HepG2 (cell line): ENCODE measurements at places on chromosomes 4 and X. TPM values are rescaled to one million over a fixed set of nuclear protein-coding genes. Genes with fewer than 3 reads are reported as not detected.
A peak's percentile ranks its signal among the peaks of the same experiment; 100 is the strongest.

DNA sequence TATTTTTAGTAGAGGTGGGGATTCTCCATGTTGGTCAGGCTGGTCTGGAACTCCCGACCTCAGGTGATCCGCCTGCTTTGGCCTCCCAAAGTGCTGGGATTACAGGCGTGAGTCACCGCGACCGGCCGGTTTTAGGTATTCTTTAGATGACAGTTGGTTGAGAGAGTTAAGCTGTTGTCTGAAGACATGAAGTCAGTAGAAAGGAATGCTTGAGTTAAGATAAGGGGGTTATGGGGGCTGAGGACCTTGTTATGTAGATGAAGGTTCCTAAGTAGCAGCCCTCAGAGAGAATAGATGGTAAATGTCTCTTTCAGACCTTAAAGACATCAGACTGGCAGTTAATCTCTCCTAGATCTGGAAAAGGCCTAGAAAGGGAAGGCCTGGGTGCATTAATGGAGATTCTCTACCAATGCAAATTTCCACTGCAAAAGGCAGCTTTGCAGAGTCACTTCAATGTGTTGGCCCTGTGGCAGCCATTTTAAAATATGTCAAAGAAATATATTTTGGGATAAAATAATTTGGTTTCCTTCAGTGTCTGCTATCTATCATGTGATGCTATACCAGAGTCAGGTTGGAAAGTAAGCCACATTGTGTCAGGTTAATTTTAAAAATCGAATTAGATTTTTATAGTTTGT, 6.4 kb upstream of the ZNF674 start:
- H3K27ac ChIP-seq = no peak overlapping the region
- DNase-seq = no peak
- H3K36me3 ChIP-seq = no peaks in the 10 kb centered on the region
- peaks cover 9% of the 10 kb centered on the region for H3K4me1 ChIP-seq
- H3K27me3 ChIP-seq = no peaks in the 10 kb centered on the region

The PPEF2 gene
- not detected in 2 replicates for total RNA-seq

- DNase-seq = no peak
- peaks cover 5% of the 10 kb centered on the region for H3K27me3 ChIP-seq
- no peak overlapping the region; the same call in 1 of the 2 replicates for H3K4me3 ChIP-seq
- 0 out of 2 replicates have a peak, but pooled peaks cover 8% of the 10 kb centered on the region for H3K4me1 ChIP-seq
- H3K27ac ChIP-seq = no peak overlapping the region
Observed at GRCh38 chr4:25863831-25864418, 1.1 kb upstream of the SEL1L3 start.

The TASL gene
- total RNA-seq = not detected in 2 replicates

GRCh38 chr4:79682801-79683530, 274.9 kb upstream of the GK2 start:
- H3K27me3 ChIP-seq = no peaks in the 10 kb centered on the region
- H3K4me3 ChIP-seq = no peak overlapping the region
- H3K27ac ChIP-seq = no peak overlapping the region
- no peaks in the 10 kb centered on the region for H3K4me1 ChIP-seq
- no peaks in the 10 kb centered on the region for H3K36me3 ChIP-seq
- no peak for DNase-seq

The ESX1 gene
- not detected in 2 replicates for total RNA-seq

GRCh38 chrX:101377547-101377946, 8.4 kb downstream of the BTK start:
- no peaks in the 10 kb centered on the region for H3K36me3 ChIP-seq
- no peak overlapping the region for H3K27ac ChIP-seq
- H3K4me3 ChIP-seq = no peak overlapping the region
- H3K4me1 ChIP-seq = no peaks in the 10 kb centered on the region
- no peaks in the 10 kb centered on the region for H3K27me3 ChIP-seq
- DNase-seq = no peak

- H3K27me3 ChIP-seq = no peaks in the 10 kb centered on the region; the same call in none of the 2 replicates
- H3K27ac ChIP-seq = no peak overlapping the region
- H3K36me3 ChIP-seq = no peaks in the 10 kb centered on the region
- no peak overlapping the region for H3K4me3 ChIP-seq
- H3K4me1 ChIP-seq = no peaks in the 10 kb centered on the region
- no peak for DNase-seq
Observed at GRCh38 chr4:176303938-176304337, 15.8 kb upstream of the SPCS3 start.

- no peaks in the 10 kb centered on the region for H3K4me1 ChIP-seq
- H3K27me3 ChIP-seq = no peaks in the 10 kb centered on the region
- DNase-seq = no peak
- H3K36me3 ChIP-seq = peaks cover 14% of the 10 kb centered on the region
Observed at GRCh38 chr4:77954690-77955089, 92.1 kb downstream of the MRPL1 start.

GRCh38 chr4:142959173-142959572, 113.1 kb upstream of the INPP4B start:
- no peaks in the 10 kb centered on the region for H3K4me1 ChIP-seq
- H3K36me3 ChIP-seq = no peaks in the 10 kb centered on the region
- no peak for DNase-seq
- no peak overlapping the region for H3K4me3 ChIP-seq
- no peaks in the 10 kb centered on the region for H3K27me3 ChIP-seq
- no peak overlapping the region for H3K27ac ChIP-seq

DNA sequence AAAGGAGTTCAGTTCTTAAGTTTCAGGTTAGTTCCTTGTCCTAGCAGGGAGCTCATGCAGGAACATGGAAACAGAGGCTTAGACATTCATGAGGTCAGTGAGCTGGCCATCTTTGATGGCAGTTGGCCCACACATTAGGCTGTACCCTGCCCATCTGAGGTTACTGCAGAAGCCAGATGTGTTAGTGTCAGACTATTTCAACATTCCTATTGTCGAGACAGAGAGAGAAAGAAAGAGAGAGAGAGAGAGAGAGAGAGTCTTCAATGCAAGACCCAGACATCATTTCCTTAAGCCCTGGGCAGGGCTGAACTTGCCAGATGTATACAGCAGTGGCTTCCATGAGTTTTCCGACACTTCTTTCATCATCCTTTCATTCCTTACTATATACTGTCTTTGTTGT, 91.3 kb downstream of the PPP1R2C start:
- no peak overlapping the region for H3K4me3 ChIP-seq
- no peak overlapping the region for H3K27ac ChIP-seq
- no peak for DNase-seq
- no peaks in the 10 kb centered on the region for H3K36me3 ChIP-seq
- H3K4me1 ChIP-seq = no peaks in the 10 kb centered on the region

GRCh38 chrX:41293269-41293668, 40.7 kb upstream of the DDX3X start:
- H3K36me3 ChIP-seq = no peaks in the 10 kb centered on the region
- H3K4me1 ChIP-seq = 0 out of 2 replicates have a peak, but pooled peaks cover 3% of the 10 kb centered on the region
- no peaks in the 10 kb centered on the region for H3K27me3 ChIP-seq
- peak; percentile 11 for DNase-seq
- H3K4me3 ChIP-seq = no peak overlapping the region
- no peak overlapping the region for H3K27ac ChIP-seq

- H3K4me3 ChIP-seq = no peak overlapping the region
- H3K36me3 ChIP-seq = no peaks in the 10 kb centered on the region
- no peaks in the 10 kb centered on the region for H3K27me3 ChIP-seq
- DNase-seq = no peak
Observed at GRCh38 chr4:77393996-77394395, 211.6 kb upstream of the CXCL13 start.

DNA sequence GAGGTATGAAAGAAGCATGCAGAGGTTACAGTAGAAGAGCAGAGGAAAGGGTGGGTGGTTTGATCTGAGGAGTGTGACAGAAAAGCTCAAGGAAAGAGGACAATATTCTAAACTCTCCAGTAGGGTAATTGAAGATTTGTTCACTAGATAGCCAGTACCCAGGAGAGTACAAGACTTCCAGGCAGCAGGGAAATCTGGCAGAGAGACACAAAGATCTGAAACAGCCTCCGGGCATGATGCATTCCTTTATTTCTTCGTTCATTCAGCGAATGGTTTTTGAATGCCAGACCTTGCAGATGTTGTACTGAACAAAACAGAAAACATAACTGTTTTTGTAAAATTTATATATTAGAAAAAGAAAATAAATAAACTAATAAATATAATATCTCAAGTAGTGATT, 766.6 kb downstream of the FAT4 start:
- no peak overlapping the region for H3K27ac ChIP-seq
- no peak overlapping the region for H3K4me3 ChIP-seq
- H3K36me3 ChIP-seq = no peaks in the 10 kb centered on the region

The SMS gene
- 91.9 and 115 TPM in 2 replicates for total RNA-seq

The ASMT gene
- not detected in 2 replicates for total RNA-seq

- H3K27me3 ChIP-seq = no peaks in the 10 kb centered on the region
- H3K36me3 ChIP-seq = no peaks in the 10 kb centered on the region
- peaks cover 8% of the 10 kb centered on the region for H3K4me1 ChIP-seq
- H3K27ac ChIP-seq = no peak overlapping the region
- no peak overlapping the region for H3K4me3 ChIP-seq
- DNase-seq = no peak
Observed at GRCh38 chrX:120697053-120697452, 67.2 kb upstream of the C1GALT1C1 start.

The TMEM35A gene
- total RNA-seq = not detected in 2 replicates
